ENCODE measurements at places on chromosomes 2 and 18.

- no peak for DNase-seq
Measured at GRCh38 chr18:22841840-22842239, 91.3 kb upstream of the RBBP8 start.

DNA sequence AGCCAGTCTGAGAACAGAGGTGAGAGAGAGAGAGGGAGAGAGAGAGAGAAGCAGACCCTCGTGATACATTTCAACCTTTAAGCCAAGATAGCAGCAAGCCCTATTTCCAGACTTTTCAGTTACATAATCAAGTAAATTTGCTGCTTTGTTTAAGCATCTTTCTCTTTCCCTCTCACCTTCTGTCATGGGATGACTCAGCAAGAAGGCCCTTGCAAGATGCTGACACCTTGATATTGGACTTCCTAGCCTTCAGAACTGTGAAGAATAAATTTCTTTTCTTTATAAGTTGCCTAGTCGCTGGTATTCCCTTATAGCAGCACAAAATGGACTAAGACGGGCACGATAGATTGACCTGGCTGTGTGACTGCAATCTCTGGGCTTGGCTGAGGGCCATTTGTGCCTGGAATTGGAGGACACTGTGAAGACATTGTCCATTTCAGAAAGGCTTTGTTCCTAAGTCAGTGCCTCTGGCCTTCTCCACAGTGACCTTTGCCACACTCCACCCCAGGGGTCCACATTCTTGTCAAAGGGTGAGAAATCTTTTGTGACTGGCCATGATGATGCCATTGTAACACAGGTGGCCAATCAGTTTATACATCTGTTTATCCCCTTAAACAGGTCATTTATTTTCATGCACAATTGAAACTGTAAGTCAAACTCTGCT, 51.3 kb upstream of the ITSN2 start:
- no peak for DNase-seq

- DNase-seq: no peak
Measured at GRCh38 chr2:85266146-85267041, 61.4 kb downstream of the TGOLN2 start.

GRCh38 chr2:188813857-188814256, 160.3 kb upstream of the COL3A1 start:
- DNase-seq: no peak

- no peak for DNase-seq
Measured at GRCh38 chr18:35073186-35074105, 32.2 kb downstream of the MAPRE2 start.

GRCh38 chr18:2680216-2680792, 24.8 kb downstream of the SMCHD1 start:
- no peak for DNase-seq

DNA sequence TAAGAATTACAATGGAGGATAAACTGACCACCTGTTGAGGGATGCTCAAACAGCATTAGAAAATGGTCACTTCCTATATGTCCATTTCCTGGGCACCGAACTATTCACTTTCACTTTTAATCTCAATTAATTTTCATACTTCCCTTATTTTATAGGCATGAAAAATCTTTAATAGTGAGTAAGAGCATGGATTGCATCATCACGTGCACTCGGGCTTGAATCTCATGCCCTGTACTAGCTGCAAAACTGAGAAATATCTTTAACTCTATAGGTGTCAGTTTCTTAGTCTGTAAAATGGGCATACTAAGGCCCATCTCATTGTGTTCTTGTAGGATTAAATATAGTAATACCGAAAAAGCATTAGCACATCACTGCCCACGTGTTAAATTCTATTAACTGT, 183.9 kb upstream of the FIGN start:
- DNase-seq: no peak

DNA sequence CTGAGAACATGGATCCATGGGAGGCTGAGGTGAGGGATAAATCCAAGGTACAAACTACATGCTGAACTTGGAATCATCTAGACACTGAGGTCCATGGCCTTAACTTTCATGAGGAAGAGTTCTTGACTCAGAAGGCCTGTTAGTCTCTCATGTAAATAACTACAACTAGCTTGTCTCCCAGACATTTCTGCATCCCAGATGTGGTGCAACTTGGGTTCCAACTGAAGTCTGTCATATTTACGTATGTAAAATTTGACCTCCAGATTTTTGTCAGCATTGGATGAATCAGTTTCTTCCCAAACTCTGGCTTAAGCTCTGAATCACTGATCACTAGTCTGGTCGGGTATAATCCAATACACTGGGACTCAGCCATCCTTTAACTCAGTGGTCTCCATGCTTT, 306.9 kb downstream of the PDE11A start:
- no peak for DNase-seq

GRCh38 chr2:240600451-240600961, 14.0 kb downstream of the CAPN10 start:
- DNase-seq: no peak

DNA sequence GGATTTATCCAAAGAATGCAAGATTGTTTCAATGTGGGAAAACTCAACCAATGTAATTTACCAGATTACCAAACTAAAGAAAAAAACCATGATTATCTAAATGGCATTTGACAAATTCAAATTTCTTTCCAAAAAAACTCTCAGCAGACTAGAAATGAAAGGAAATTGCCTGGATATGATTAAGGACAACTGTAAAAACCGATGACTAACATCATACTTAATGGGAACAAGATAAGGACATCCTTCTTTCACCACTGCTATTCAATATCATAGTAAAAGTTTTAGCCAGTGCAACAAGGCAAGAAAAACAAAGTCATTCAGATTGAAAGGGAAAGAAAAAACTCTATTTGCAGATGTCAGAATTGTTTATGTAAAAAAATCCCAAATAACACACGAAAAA, 4.4 kb upstream of the CCDC150 start:
- no peak for DNase-seq

DNA sequence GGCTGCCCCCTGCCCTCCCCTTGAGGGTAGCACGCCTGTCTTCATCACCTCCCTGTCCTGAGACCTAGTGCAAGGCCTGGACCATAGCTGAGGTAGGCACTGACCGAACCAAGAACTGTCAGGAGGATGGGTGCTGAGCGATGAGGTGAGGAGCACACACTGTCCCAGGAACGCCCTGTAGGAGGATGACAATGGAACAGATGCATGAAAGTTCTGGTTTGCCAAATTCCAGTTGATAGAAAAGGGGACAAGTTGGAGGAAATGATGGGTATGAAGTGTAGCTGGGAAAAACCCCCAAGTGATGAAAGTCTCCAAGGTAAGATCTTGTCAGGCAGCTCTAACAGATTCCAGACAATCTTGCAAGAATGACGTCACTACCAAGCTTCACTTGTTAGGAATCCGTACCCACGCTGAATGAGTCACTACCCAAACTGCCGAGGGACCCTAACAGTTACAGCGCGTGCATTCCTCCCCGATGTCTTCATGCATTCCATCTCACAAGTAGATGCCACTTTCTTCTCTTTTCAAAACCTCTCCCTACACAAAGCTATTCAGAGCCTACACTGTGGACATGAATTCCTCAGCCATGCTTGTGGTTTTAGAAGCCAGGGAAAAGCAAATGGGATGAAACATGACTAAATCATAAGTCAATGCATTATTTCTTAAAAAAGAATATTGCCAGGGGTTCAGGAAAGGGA, 27.6 kb downstream of the MRPL33 start:
- no peak for DNase-seq

DNA sequence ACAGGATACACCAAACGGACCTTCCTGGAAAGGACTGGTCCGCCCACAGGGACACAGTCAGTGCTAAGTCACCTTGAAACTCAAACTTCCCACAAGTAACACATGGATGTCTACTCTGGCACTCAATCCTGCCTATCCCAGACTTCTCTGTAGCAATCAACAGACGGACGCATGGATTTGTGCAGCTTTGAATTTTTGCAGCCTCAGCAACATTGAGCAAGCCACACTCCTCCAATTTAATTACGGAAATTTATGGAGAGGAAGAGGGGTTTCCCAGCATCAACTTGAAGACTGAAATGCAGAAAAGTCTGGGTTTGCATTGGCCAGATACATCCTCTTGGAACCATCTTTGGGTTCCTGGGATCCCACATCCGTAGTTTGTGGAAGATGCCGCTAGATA, 26.2 kb downstream of the DNER start:
- DNase-seq: no peak

GRCh38 chr2:118613737-118614136, 233.7 kb downstream of the EN1 start:
- DNase-seq: no peak

DNA sequence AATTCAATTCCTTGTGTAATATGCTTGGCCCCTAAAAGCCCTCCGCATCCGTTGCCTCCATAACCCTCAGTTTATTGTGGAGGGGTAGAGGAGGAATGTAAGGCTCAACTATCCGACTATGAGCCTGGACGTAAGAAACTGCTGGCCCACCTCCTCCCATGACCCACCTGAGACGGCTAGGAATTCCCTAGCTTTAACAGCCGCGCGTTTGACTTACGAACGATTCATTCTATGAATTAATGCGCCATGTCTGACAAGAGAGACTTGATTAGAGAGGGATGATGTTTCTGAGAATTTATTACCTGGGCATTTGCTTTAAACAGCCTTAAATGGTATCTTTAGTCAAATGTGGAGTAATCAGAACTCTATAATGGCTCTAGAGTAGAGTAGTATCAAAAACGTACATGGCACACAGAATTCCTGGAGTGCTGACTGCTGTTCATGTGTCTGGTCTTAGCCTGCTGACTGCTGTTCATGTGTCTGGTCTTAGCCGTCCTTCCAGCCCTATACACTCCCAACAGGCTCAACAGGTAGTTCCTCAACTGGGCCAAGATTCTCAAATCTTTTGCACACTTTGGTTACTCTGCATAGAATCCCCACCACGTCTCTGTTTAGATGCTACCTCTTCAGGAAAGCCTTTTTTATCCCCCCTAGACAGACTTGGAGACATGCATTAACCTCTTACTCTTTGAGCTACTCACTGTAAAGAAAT, 899 bp upstream of the GFPT1 start:
- DNase-seq: no peak

DNA sequence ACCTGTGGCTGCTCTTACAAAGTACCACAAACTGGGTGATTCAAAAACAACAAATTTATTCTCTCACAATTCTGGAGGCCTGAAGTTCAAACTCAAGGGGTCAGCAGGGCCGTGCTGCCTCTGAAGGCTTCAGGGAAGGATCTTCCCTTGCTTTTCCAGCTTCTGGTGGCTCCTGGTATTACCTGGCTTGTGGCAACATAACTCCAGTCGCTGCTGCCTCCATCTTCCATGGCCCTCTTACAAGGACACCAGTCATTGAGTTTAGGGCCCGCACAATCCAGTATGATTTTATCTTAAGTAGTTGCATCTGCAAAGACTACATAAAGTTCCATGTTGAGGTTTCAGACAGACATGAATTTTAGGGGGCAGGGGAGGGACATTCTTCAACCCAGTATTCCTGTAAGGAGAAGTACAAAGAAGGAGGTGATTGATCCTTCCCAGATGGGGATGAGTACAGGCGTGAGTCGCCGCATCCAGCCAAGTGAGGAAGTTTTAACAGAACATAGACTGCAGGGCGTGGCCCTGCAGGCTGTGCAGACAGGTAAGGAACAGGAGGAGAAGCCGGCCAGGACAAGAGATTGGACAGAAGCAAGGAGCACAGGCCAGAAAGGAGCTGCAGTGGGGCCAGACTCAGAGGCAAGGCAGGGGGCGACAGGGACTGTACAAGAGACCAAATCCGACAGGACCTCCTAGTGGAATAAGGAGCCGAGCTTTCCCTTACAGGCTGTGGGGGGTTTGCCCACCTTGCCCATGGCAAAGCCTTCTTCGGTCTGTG, 44.4 kb upstream of the BZW1 start:
- DNase-seq: no peak

DNA sequence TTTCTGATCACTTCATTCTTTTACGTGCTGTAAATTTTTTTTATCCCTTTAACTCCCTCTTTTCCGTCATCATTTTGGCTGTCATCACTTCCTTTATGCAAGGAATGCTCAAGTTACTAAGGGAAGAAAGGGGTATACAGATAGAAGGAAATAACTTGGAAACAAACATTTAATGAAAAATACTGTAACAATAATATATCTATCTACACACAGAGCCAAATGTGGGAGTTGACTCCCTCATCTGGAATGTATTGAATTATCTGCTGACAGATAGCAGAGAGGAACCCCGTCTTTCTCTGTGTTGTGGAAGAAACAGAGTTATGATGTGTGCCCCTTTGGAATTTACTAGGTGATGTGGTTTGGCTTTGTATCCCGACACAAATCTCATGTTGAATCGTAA, 182.5 kb upstream of the NXPH2 start:
- DNase-seq: no peak

GRCh38 chr2:15656090-15656489, 64.4 kb downstream of the DDX1 start:
- no peak for DNase-seq

GRCh38 chr18:45664824-45665763, 49.8 kb downstream of the SLC14A2 start:
- no peak for DNase-seq
